Esophagus muscularis mucosa (tissue), 4 donors: ENCODE measurements at places on chromosomes 5 and 9.

GRCh38 chr5:4182144-4182543 is 586.5 kb downstream of the IRX1 start:
- no peak overlapping the region for H3K4me3 ChIP-seq
- H3K27me3 ChIP-seq: no peaks in the 10 kb centered on the region
- no peaks in the 10 kb centered on the region for H3K36me3 ChIP-seq
- DNase-seq: no peak
- H3K4me1 ChIP-seq: no peaks in the 10 kb centered on the region
- no peak overlapping the region for H3K27ac ChIP-seq

GRCh38 chr9:3804103-3804502 is 278.3 kb upstream of the RFX3 start:
- no peak overlapping the region for H3K4me3 ChIP-seq
- DNase-seq: no peak
- no peaks in the 10 kb centered on the region for H3K4me1 ChIP-seq
- no peak overlapping the region for H3K27ac ChIP-seq
- no peaks in the 10 kb centered on the region for H3K36me3 ChIP-seq

DNA sequence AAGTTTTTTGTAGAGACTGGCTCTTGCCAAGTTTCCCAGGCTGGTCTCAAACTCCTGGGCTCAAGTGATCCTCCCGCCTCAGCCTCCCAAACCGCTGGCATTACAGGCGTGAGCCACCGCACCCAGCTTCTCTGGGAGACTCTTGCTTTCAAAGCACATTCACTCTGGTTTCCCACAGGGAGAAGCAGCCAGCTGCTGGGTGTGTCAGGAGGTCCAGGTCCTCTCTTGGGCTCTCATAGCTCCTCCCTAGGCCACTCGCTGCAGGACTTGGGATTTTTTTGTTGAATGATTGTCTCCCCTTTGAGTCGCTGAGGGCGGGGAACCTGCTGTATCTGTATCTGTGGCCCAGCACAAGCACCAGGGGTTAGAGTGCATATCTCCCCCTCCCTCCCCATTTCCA is 68.4 kb upstream of the RAPGEF1 start:
- H3K4me1 ChIP-seq: peaks cover 5% of the 10 kb centered on the region
- no peak overlapping the region for H3K27ac ChIP-seq
- no peak for DNase-seq
- H3K36me3 ChIP-seq: no peaks in the 10 kb centered on the region
- peaks cover 4% of the 10 kb centered on the region for H3K27me3 ChIP-seq

DNA sequence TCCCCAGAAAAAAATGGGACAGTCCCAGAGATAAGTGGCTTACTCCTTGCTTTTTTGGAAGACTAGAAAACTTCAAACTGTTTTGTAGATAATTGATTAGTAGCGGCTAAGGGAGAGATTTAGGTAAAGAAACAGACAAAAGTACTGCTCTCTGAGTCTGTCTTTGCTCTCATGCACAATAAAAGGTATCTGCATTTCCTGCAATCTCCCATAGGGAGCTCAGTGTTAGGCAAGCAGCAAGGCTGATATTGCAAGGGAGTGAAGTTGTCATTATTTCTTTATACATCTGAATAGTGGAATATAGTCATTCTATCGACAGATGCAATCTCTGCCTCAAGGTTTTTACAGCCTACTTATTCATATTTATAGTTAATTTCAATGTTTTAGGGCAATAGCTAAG is 54.9 kb upstream of the CAMK4 start:
- no peak overlapping the region for H3K4me3 ChIP-seq
- H3K4me1 ChIP-seq: no peaks in the 10 kb centered on the region
- no peak overlapping the region for H3K27ac ChIP-seq
- H3K27me3 ChIP-seq: no peaks in the 10 kb centered on the region
- no peak for DNase-seq

DNA sequence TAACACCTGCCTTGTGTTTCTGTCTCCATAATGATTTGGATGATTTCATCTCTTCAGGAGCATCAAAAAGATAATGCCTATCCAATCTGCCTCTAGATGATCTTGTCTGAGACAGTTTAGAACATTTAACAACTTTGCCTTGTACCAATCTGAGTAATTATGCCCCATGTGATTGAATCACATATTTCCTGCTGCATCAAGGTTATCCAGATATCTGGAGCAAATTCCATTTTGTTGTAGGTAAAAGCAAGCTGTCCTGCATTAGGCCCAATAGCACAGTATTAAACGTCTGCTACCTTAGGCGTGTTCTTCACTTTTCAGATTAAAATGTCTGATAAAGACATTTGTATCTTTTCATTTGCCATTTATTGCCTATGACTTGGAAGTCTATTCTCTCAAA is 54.1 kb upstream of the MARCHF11 start:
- no peak overlapping the region for H3K4me3 ChIP-seq
- no peaks in the 10 kb centered on the region for H3K36me3 ChIP-seq
- H3K27me3 ChIP-seq: no peaks in the 10 kb centered on the region

DNA sequence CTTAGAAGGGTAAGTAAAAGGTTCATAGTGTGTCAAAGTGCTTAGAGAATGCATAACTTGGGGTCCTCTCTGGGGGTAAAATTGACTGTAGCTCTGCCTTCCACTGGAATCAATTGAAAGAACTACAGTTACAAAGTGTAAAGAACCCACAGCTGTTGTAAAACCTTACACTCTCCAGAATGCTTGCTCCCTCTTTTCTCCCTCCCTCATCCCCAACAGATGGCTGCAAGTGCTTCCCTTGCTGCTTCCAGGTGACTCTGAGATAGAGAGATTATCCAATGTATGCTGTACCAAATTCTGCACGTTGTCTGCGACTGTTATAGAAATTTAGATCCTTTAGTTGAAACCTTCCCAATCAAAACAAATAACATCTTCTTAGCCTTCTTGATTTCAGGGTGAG is 126.0 kb downstream of the STK32A start:
- H3K4me1 ChIP-seq: no peaks in the 10 kb centered on the region
- no peaks in the 10 kb centered on the region for H3K27me3 ChIP-seq
- H3K27ac ChIP-seq: no peak overlapping the region
- H3K4me3 ChIP-seq: no peak overlapping the region
- H3K36me3 ChIP-seq: no peaks in the 10 kb centered on the region

DNA sequence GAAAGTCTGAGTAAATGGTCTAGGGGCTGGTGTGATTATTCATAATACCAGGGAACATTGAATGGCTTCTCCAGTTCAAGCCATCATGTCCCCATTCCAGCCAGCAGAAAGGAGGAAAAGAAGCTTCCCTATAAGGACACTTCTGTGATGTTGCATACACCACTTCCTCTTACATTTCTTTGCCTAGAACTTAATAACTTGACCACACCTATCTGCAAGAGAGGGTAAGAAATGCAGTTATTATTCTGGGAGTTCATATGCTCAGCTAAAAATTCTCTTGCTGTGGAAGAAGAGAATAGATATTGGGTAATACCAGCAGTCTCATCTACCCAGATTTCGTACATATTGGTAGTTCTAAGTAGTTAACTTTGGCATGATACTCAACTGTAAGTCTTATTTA is 166.1 kb downstream of the SLC28A3 start:
- no peaks in the 10 kb centered on the region for H3K36me3 ChIP-seq
- peaks cover 19% of the 10 kb centered on the region for H3K4me1 ChIP-seq
- H3K27ac ChIP-seq: no peak overlapping the region
- H3K4me3 ChIP-seq: no peak overlapping the region
- DNase-seq: no peak
- no peaks in the 10 kb centered on the region for H3K27me3 ChIP-seq

- no peaks in the 10 kb centered on the region for H3K4me1 ChIP-seq
- H3K27ac ChIP-seq: no peak overlapping the region
- no peaks in the 10 kb centered on the region for H3K36me3 ChIP-seq
- no peak overlapping the region for H3K4me3 ChIP-seq
- no peaks in the 10 kb centered on the region for H3K27me3 ChIP-seq
Observed at GRCh38 chr9:27247756-27248155, 49.2 kb downstream of the EQTN start.

DNA sequence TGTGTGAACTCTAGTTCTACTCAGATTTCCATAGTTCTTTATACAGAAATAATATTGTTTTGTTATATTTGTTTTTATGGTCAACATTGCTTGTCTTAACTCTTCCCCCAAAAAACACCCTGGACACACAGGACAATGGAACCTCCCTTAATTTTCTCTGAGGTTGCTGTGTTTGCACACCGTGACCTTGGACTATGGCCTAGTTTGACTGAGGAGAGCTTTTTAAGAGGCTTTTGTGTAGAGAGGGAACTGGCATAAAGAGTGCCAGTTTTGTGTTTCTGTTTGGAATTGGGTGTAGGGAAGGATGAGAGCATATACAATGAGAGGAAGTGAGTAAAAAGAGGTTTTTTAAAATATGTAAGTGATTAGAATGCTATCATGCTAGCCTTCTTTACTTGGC is 101.1 kb upstream of the MEF2C start:
- no peaks in the 10 kb centered on the region for H3K27me3 ChIP-seq
- H3K27ac ChIP-seq: no peak overlapping the region
- no peak for DNase-seq
- H3K36me3 ChIP-seq: no peaks in the 10 kb centered on the region

DNA sequence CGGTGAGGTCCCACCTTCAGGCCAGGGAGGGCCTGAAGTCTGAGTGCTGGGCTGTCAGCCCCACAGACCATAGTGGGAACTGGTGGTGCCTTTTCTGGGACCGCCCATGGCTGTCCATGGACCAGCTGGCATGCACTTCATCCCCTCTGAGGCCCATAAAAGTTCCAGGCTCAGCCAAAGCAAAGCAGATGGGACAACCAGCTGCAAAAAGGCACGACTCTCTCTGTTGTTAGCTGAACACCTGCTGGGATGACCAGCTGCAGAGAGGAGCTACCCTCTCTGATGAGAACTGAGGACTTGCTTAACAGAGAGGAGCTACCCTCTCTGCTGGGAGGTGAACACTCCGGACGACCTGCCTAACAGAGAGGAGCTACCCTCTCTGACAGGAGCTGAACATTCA is 844.3 kb upstream of the DMAC1 start:
- no peak for DNase-seq
- H3K36me3 ChIP-seq: no peaks in the 10 kb centered on the region
- no peaks in the 10 kb centered on the region for H3K4me1 ChIP-seq
- H3K27me3 ChIP-seq: no peaks in the 10 kb centered on the region

GRCh38 chr5:173196133-173196952 is 38.7 kb downstream of the NKX2-5 start:
- no peak overlapping the region for H3K27ac ChIP-seq
- H3K4me1 ChIP-seq: no peaks in the 10 kb centered on the region
- peaks cover 3% of the 10 kb centered on the region for H3K27me3 ChIP-seq
- H3K36me3 ChIP-seq: no peaks in the 10 kb centered on the region
- no peak for DNase-seq

- no peaks in the 10 kb centered on the region for H3K36me3 ChIP-seq
- H3K4me3 ChIP-seq: no peak overlapping the region
- no peaks in the 10 kb centered on the region for H3K27me3 ChIP-seq
- no peak for DNase-seq
Observed at GRCh38 chr5:1270933-1271914, 23.6 kb downstream of the TERT start.

DNA sequence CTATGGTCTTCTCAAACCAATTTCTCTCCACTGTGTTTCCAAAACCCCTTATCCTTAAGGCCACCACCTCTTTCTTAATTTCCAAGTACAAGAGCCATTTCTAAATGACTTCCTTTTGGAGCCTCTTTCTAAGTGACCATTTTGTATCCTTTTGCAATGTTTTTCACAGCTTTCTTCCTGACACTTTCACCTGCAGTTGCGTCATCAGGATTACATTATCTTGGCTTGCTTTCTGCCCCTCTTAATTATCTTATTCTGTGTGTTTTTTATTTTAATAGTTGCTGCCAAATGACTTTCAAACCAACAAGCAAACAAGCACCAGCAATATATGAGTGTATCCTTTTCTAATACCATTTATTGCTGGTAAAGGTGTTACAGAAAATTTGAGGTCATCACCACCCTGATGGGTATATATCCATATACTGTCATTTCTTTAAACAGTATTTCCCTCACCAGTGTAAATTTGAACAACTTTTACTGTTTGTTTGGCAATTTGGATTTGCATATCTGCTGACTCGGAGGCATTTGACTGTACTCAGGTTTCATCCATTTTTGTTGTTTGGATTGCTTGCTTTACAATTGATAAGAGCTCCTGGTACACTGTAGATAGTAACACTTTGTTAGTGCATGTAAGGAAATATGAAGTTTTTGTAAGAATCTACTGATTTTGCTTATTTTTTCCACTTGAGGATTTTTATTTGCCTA is 5.4 kb upstream of the ANXA1 start:
- peaks cover 42% of the 10 kb centered on the region for H3K4me1 ChIP-seq
- DNase-seq: no peak
- H3K4me3 ChIP-seq: no peak overlapping the region
- H3K36me3 ChIP-seq: no peaks in the 10 kb centered on the region

GRCh38 chr5:123605822-123606221 is 93.8 kb downstream of the CSNK1G3 start:
- no peak for DNase-seq
- H3K4me1 ChIP-seq: peaks cover 6% of the 10 kb centered on the region
- no peaks in the 10 kb centered on the region for H3K36me3 ChIP-seq
- no peak overlapping the region for H3K4me3 ChIP-seq

- H3K27me3 ChIP-seq: no peaks in the 10 kb centered on the region
- DNase-seq: no peak
- no peaks in the 10 kb centered on the region for H3K4me1 ChIP-seq
- H3K36me3 ChIP-seq: no peaks in the 10 kb centered on the region
Observed at GRCh38 chr5:35762368-35762767, 94.3 kb upstream of the IL7R start.

GRCh38 chr9:109574061-109574882 is 76.2 kb upstream of the PTPN3 start:
- H3K36me3 ChIP-seq: no peaks in the 10 kb centered on the region
- H3K4me1 ChIP-seq: no peaks in the 10 kb centered on the region
- H3K27ac ChIP-seq: no peak overlapping the region
- H3K27me3 ChIP-seq: no peaks in the 10 kb centered on the region
- peak; percentile 29 for DNase-seq

DNA sequence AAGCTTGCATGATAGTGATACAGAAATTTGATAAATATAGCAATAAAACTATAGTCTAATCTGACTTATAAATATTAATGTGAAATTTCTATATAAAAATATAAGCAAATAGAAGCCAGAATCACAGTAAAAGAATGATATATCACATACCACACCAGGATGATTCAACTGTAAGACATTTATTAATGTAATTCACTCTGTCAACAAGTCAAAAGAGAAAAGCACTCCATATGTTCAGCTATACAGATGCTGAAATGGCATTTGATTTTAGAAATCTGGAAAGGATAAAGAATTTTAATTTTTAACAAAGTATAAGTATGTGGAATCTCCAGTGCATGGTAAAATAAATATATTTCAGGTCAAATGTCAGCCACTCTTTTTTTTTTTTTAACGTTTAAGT is 372.4 kb downstream of the KCNN2 start:
- H3K27me3 ChIP-seq: no peaks in the 10 kb centered on the region
- no peaks in the 10 kb centered on the region for H3K4me1 ChIP-seq
- no peak overlapping the region for H3K4me3 ChIP-seq
- no peak overlapping the region for H3K27ac ChIP-seq

DNA sequence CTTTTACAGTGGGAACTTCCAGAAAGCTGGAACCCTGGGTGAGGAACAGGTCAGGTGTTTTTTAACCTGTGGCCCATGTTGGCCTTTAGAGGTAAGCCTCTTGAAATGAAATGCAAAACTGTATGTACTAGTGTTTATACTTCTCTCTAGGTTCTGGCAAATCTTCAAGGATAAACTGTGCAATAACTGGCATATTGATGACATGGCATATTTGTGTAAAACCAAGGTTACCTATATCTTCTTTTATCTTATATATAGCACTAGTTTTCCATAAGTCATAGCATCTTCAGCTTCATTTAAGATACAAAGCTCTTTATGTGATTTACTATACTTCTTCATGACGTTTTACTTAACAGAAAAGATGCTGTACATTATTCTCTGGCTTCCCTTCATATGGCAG is 7.4 kb upstream of the IARS1 start:
- no peaks in the 10 kb centered on the region for H3K4me1 ChIP-seq
- H3K36me3 ChIP-seq: peaks cover 96% of the 10 kb centered on the region
- no peak overlapping the region for H3K27ac ChIP-seq
- H3K4me3 ChIP-seq: no peak overlapping the region
